ENCODE measurements at places on chromosomes 16 and 17.

DNA sequence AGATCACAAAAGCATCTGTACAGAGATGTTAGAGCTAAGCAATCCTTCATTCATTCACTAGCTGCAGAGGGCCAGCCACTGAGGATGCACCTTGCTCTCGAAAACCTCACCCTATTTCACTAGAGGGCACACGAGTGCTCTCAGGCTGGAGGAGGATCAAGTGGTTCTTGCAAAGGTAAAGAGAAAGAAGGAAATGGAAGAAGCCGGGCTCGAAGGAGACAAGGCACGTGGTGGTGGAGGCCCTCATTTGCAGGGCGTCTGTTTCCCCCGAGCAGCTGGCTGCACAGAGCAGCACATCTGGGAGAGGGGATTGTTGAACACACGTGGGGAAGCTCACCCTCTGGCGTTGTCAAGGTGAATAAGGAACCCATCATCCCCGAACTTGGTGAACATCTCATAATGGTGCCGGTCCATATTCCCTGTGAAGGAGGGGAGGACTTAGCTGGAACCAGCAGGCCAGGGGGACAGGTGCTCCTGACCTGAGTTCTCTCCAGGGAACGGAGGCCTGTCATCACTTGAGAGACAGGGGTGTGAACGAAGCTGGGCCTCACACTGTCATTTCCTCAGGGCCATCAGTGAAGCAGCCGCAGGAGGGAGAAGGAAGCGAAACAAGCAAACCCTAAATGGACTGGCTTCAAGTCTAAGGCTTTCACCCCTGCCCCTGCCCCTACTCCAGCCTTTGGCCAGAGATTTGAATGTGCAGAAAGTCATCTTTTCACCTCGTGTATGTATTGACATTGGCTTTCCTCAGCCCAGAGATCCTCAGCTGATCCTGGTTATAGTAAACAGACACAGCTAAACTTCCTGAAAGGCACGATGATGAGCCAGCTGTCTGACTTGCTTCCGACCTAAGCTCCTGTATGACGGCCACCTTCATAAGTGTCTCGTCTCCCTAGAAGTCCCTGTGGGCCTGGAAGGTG, 27.6 kb downstream of the PRKAR1A start:
- no peak for DNase-seq

DNA sequence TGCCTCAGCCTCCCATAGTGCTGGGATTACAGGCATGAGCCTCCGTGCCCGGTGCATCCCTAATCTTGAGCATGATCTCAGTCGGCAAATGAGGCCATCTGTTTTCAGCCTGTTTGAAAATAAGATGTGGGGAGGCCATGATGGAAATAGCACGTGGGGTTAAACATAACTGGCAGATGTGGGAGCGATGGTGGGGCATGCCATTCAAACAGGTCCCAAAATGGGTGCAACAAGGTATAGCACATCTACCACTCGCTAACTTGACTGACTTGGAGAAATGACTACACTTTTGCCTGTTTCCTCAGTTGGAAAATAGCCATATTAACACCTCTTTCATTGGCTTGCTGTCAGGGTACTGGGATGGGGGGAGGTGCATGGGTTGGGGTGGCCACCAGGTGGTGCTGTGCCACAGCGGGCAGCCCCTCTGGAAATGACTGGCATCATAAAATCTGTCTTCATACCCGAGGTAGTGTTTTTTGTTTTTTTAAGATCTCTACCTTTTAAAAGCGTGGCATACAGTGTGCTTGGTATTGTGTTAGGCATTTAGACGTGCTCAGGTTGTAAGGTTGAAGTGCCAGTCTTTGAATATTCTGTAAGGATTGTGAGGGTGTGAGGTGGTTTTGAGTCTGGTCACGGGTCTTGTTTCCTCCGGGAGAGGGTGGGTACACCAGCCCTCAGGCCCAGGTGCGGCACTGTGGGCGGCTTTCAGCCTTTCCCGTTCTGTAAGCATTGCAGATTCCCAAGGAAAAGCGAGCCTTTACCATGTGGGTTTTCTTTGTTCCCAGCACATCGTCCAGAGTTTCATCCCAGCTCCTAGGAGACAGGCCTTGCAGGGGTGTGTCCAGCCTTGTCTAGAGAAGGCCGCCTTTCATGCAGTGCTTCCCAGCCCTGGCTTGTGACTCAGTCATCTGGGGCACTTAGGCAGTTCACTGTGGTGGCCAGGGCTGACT, 2.9 kb upstream of the TTYH2 start:
- peak; percentile 61 for DNase-seq

DNA sequence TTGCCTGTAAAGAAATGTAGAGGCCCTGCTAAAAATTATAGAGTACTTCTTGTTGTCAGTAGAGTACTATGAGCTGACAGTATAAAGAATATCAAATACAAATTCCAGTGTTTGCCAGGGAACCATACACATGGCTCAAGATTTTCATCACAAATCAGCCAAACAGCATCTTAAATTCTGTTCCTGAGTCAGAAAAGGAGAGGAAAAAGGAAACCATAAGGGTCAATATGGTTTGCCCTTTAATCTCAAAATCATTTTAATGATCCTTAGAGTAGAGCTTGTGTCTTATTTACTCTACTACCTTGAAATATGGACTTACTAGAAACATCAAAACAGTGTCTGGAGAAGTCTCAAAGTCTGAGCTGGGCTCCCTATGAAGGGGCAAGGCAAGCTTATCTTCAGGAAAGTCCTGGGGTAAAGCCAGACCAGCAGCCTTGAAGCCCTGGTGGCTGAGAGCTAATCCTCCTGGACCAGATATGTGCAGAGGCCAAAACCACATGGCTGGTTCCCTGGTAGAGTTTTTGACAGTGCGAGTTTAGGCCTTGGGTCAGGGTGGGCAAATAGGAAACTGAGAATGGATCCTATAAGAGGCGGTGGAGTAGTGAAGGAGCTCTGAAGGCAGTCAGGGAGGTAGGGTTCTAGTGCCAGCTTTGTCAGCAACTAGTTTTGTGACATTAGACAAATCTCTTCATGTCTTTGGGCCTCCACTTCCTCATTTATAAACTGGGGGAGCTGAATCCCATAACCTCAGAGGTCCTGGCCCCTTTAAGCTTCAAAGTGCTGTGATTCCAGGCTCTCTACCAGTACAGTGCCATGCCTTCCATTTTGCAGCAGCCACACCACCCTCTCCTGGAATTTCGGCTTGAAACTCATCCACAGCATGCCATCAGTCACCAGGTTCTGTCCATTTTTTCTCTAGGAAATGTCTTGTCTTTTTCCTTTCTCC, 38.9 kb downstream of the MRTFB start:
- DNase-seq: no peak

DNA sequence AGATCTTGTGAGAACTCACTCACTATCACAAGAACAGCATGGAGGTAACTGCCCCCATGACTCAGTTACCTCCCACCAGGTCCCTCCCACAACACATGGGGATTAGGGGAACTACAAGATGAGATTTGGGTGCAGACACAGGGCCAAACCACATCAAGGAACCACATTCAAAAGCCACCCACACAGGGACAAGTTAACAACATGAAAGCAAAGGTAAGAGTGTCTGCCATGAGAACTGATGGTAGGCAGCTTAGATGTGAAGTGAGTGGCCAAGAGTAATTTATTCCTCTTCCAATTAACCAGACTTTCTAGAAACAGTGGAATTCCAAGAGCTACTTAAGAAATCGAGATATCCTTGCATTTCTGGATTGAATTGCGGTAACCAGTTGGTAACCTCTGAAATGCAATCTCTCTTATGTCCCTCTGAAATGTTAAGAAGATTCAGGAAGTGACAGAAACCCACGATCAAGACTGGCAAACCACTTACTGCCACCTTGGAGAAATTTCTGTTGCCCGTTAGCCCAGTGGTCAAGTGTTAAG, 167.4 kb upstream of the CACNG5 start:
- peak; percentile 11 for DNase-seq

DNA sequence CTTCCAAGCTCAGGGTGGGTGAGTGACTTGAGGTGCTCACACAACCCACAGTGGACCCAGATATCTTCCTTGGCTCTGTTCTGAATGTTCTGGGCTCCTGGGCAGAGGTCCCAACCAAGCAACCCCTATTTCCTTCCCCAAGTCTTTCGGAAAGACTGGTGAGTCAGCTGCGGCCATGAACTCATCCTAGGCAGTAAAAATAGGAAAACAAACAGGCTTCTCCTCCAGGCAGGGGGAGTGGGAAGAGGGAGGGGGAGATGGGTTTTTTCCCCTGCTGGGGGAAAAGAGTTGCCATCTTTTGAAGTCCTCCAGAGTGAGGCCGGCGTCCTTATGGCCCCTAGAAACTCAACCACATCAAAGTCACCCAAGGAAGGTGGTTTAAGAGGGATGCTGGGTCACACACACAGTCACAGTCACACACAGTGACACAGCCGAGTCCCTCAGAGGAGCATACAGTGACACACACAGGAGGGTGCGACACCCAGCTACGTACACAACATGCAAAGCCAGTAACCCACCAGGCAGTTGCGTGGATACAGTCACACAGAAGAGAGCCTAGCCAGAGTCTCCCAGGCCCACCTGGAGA, 16.0 kb upstream of the DLX4 start:
- DNase-seq: no peak

DNA sequence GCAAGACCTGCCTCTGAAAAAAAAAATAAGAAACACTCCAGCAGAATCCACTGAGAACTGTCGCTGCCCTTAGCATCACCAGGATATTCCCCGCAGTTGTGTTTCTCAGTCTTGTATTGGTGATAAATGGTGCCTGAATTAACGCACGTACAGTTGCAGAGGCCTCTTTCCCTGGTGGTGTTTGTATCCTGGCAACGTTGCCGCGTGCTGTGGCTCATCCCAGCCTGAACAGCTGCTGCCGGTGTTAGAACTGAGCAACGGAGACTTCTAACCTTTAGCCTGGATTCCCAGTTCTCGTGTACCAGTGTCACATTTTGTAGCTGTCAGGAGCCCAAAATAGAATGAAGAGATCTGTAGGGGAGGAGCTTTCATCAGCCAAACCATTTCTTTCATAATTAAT, 4.8 kb downstream of the MLYCD start:
- DNase-seq: no peak

DNA sequence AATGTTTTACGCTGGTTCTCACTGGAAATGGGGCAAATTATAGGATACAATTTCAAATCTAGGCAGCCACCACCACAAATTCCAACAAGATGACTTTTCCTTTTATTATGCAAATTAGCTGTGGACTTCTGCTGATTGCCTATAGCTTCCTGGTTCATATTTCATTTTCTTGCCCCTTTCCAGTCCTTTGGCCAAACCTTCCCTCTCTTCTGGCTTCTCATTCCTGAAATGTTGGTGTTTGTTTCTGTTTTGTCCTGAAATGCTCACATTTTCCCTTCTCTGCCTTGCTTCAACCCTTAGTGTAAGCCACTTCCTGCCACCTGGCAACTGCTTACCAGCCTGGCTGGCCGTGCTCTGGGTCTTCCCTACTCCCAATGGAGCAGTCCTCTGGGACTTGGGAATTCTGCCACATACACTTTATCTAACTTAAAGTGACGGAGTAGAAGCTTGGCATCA, 14.0 kb downstream of the PRSS54 start:
- no peak for DNase-seq

- no peak for DNase-seq
Measured at GRCh38 chr16:85134789-85135142, 22.5 kb upstream of the CIBAR2 start.

- peak; percentile 4 for DNase-seq
Measured at GRCh38 chr17:68356520-68356919, 65.2 kb downstream of the ARSG start.

- DNase-seq: no peak
Measured at GRCh38 chr16:55539049-55539448, 27.4 kb upstream of the CAPNS2 start.

GRCh38 chr17:71099003-71099714, 929.8 kb downstream of the KCNJ2 start:
- DNase-seq: no peak

GRCh38 chr17:12982224-12982623, 35.6 kb downstream of the ELAC2 start:
- DNase-seq: no peak
